Neuronal stem cell (in vitro differentiated cells): ENCODE measurements at places on chromosomes 4 and X.

- no peak overlapping the region for H3K4me3 ChIP-seq
- H3K36me3 ChIP-seq, result peaks cover 96% of the 10 kb centered on the region
- no peaks in the 10 kb centered on the region for H3K27me3 ChIP-seq
- no peak overlapping the region for H3K27ac ChIP-seq
Observed at GRCh38 chr4:153281476-153281875, 63.0 kb upstream of the MND1 start.

DNA sequence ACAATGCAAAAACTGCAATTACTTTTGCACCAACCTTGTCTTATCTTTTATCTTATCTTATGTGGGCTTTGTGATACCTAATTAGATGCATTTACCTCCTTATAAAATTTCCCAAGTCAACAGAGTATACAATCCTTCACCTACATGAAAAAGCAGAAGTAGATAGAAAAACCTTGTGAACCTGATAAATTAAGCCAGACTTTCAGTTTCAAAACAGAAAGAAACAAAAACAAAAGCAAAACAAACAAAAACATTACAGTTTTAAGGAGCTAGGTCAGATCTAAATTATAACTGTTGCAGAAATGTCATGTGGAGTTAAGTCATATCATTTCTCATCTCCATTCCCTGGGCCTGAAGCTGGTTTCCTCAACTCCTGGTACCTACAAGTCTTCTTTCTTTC lies 24.9 kb upstream of the CXXC4 start:
- no peaks in the 10 kb centered on the region for H3K4me1 ChIP-seq
- no peak overlapping the region for H3K4me3 ChIP-seq
- H3K27ac ChIP-seq, result no peak overlapping the region

- no peaks in the 10 kb centered on the region for H3K36me3 ChIP-seq
- H3K27me3 ChIP-seq, result no peaks in the 10 kb centered on the region
Observed at GRCh38 chr4:33184657-33185290, 2464.6 kb downstream of the PCDH7 start.

DNA sequence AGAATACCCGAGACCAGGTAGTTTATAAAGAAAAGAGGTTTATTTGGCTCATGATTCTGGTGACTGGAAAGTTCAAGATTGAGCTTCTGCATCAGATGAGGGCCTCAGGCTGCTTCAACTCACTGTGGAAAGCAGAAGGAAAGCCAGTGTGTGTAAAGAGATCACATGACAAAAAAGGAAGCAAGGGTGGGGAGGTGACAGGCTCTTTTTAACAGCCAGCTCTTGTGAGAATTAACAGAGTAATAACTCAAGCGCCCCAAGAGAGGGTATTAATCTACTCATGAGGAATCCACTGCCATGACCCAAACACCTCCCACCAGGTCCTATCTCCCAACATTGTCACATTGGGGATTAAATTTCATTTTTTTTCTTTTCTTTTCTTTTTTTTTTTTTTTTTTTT lies 6.3 kb upstream of the YIPF6 start:
- DNase-seq, result no peak
- H3K27me3 ChIP-seq, result peaks cover 5% of the 10 kb centered on the region
- no peak overlapping the region for H3K27ac ChIP-seq
- H3K4me1 ChIP-seq, result no peaks in the 10 kb centered on the region
- H3K36me3 ChIP-seq, result no peaks in the 10 kb centered on the region

DNA sequence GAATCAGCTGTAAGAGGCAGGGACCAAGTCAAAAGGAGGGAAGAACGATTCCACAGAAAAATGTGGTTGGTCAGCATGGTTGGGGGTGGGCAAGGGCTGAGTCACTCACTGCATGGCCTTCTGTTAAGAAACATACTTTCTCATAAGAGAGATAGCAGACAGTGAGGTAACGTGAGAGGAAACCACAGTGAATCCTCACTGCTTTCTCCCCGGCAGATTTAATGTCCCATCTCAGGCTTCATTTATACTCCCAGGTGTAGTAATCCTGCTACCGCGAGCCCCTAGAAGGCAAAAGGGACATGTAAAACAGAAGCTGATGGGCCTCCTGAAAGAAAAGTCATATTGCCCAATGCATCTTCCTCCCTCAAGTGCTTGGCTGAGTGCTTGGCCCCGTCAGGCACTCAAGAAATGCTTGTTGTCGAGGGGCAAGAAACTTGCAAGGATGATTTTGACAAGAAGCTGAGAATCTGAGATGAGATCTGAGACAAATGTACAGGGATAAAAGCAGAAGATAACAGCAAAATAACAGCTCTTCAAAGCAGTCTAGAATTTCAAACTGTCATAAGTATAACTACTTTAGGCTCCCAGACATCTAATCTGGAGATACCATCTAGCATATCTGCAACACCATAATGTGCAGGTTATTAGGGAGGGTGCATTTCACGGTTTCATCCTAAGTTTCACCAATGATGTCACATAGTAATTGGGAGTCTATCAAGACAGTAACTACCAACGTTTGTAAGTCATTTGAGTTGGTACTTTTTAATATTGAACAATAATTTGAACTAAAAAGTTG lies 40.2 kb downstream of the SH3KBP1 start:
- no peak overlapping the region for H3K27ac ChIP-seq
- H3K4me3 ChIP-seq, result no peak overlapping the region
- peaks cover 2% of the 10 kb centered on the region for H3K4me1 ChIP-seq
- no peak for DNase-seq

GRCh38 chrX:6852869-6853268 lies 294.6 kb upstream of the STS start:
- DNase-seq, result no peak
- no peaks in the 10 kb centered on the region for H3K36me3 ChIP-seq
- H3K4me3 ChIP-seq, result no peak overlapping the region
- H3K4me1 ChIP-seq, result no peaks in the 10 kb centered on the region

GRCh38 chr4:79395841-79396240 lies 12.2 kb downstream of the GK2 start:
- H3K27me3 ChIP-seq, result no peaks in the 10 kb centered on the region
- DNase-seq, result no peak
- no peak overlapping the region for H3K27ac ChIP-seq
- no peaks in the 10 kb centered on the region for H3K4me1 ChIP-seq
- H3K36me3 ChIP-seq, result no peaks in the 10 kb centered on the region
- no peak overlapping the region for H3K4me3 ChIP-seq

- H3K36me3 ChIP-seq, result peaks cover 4% of the 10 kb centered on the region
- no peak for DNase-seq
- no peak overlapping the region for H3K4me3 ChIP-seq
- no peaks in the 10 kb centered on the region for H3K27me3 ChIP-seq
- H3K27ac ChIP-seq, result no peak overlapping the region
Observed at GRCh38 chr4:55409468-55410171, 13.9 kb downstream of the TMEM165 start.

DNA sequence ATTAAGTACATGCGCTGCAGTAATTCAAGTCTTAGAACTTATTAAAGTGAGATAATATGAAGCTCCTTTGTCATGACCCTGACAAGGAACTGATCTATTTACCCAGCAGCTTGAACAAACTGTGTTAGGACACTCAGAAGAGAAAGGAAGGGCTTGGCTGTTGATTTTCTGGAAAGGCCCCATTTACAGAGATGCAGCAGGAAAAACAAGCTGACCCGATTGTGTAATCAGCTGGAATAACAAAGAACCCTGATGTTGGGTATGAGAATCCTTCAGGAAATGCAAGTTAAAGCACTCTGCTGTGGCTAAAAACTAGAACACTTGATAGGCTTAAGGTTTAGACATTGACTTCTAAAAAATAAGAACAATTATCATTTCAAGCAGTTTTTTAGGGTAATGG lies 64.8 kb downstream of the TBC1D9 start:
- no peak for DNase-seq
- H3K27me3 ChIP-seq, result no peaks in the 10 kb centered on the region
- H3K4me1 ChIP-seq, result peaks cover 2% of the 10 kb centered on the region
